ENCODE measurements at places on chromosomes 4 and X.

DNA sequence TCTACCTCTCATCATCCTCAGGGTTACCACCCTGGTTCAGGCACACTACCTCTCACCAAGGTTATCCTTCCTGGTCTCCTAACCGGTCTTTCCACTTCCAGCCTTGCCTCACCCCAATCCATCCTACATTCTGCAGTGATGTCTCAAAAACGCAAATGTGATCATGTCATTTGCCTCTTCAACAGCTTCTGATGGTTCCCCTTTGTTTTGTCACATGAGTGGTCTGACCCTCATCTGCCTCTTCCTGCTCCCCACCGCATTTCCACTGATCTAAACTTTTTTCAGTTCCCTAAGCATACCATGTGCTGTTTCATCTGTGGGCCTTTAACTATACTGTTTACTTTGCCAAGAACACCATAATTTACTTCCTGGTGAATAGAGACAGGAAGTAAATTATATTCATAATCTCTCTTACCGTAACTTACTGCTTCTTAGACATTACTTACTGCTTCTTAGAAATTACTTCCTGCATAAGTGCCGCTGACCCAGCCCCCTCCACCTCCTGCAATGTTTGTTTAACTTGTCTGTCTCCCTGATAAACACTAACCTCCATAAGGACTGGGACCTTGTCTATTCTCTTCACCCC lies 27.1 kb upstream of the NSUN7 start:
- DNase-seq: no peak

DNA sequence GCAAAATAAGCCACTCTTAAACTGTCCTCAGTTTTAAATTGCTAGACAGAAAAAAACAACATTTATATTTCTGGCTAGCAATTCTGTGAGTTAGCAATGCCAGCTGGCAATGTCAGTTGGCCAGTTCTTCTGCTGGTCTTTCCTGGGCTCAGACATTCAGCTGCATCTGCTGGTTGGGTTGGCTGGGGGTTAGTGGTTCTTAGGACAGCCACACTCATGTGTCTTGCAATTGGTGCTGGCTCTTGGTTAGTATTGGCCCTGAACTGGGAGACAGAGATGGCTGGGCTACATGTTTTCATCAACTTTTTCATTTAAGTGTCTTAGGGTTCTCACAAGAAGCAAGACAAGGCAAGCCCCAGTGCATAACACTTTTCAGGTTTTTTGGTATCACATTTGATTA lies 48.0 kb upstream of the PDLIM5 start:
- no peak for DNase-seq

GRCh38 chrX:121151293-121151692 lies 103.9 kb downstream of the GLUD2 start:
- DNase-seq: no peak

DNA sequence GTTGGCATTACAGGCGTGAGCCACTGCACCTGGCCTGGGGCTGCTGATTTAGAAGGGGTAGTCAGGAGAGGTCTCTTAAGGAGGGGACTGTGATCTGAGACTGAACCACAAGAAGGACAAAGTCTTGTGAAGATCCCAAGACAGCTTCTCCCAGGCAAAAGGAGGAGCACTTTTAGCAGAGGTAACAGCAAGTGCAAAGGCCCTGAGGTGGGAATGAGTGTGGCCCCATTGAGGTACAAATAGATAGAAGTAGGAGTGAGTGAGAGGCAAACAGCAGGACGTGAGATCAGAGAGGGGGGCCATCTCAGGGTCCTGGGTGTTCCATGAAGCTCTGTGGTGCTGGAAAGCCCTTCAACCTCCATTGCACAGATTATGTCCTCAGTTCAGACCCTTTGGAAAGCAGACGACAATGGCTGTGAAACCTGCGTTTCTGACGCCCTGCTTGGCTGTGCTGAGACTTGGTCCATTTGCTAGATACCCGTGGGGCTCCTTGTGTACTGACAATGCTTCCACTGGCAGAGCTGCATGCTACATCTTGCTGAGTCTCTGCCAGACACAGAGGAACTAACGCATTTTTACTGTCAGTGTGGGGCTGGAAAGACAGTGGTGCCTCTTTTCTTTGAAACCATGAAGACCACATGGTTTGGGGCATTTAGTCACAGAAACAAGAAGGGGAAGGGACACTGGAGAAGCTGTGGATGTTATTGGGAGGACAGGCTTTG lies 1.3 kb upstream of the CCKAR start:
- DNase-seq: no peak

- DNase-seq: no peak
Observed at GRCh38 chrX:153450114-153450948, 4.5 kb upstream of the TREX2 start.

DNA sequence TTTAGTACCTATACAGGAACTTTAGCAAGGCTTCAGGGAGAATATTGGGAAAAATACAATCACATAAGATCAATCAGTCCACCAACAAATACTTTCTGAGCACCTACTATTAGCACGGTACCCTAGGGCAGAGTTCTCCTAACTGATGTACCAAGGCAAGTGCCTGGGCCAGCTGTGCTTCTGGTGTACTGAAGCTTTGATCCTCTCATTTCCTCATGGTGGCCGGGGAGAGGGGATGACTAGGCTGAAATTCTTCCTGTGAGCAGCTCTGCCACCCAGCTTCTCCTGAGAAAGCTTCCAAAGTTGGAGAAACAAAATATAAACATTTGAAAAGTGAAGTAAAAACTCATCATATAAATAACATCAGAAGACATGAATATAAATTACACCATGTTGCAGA lies 49.3 kb upstream of the ATOH1 start:
- no peak for DNase-seq

DNA sequence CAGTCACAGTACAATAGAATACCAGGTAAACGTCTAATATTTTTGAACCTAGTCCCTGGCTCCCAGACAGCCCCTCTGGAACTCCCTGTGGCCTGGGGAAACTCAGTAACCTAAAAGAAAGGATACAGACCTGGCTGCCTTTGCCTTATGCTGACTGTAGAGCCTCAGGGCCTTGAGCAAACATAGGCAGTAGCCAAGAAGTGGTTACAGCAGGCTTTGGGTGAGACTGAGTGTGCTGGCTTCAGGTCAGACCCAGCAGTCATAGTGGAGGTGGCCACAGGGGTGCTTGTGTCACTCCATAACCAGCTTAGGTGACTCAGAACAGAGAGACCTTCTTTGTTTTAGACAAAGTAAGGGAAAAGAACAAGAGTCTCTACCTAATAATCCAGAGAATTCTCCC lies 141.8 kb upstream of the PRDX4 start:
- no peak for DNase-seq

- peak; percentile 50 for DNase-seq
Observed at GRCh38 chr4:110869862-110870572, 247.1 kb upstream of the PITX2 start.

DNA sequence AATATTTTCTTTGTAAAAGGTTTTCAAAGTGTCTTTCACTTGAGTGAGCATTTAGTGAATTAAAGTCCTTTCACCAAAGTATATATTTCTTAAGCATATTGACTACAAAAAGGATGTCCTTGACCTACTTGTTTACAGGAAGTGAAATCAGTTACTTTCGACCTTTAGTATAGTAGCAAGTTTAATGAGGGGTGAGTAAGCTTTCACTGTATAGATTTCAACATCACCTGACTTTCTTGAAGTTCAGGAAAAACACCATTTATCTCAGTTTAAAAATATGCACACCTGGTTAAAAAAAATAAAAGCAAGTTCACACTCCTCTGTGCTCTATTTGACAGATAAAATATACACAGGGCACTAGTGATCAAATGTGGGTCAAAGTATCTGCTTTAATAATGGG lies 88.1 kb downstream of the CCSER1 start:
- DNase-seq: no peak

DNA sequence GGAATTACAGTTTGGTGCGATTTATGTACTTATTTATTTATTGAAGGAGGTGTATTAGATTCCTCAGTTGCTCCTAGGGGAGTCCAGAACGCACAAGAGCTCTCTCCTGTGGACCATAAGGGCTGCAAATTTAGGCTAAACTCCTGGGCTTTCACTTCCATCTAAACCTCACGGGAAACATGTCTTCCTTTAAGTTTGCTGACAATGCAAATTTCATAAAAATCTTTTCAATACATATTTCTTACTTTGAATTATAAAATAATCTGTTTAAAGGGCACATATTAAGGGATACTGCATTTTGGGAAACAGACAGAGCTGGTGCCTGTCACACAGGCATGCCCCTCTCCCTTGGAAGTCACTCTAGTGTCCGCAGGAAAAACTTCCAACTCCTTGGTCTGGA lies 438.0 kb upstream of the CPEB2 start:
- no peak for DNase-seq

GRCh38 chr4:16067515-16067914 lies 16.3 kb downstream of the PROM1 start:
- no peak for DNase-seq

GRCh38 chr4:70722199-70722791 lies 531 bp downstream of the RUFY3 start:
- peak; percentile 69 for DNase-seq

GRCh38 chrX:132277953-132278614 lies 58.8 kb upstream of the RAP2C start:
- no peak for DNase-seq

DNA sequence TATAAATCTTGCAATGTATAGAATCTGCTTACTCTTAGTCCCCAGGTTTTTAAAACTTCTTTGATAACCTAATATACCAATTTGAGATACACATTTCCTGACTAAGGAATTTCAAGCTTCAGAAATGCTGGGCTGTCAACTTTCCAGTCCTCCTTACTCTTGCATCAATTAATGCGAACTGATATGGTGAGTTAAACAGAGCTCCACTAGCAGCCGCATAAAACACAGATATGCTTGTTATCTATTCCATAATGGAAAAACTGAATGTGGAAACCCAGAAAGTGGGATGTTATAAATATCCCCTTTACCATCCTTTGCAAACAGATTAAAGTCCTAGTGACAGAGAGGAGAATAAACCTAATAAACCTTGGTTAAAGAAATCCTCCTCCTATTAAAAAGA lies 1913.7 kb downstream of the STIM2 start:
- no peak for DNase-seq

GRCh38 chr4:172997856-172998255 lies 170.8 kb upstream of the GALNT7 start:
- no peak for DNase-seq

- DNase-seq: peak; percentile 5
Observed at GRCh38 chrX:66030505-66031317, 9.2 kb downstream of the VSIG4 start.

DNA sequence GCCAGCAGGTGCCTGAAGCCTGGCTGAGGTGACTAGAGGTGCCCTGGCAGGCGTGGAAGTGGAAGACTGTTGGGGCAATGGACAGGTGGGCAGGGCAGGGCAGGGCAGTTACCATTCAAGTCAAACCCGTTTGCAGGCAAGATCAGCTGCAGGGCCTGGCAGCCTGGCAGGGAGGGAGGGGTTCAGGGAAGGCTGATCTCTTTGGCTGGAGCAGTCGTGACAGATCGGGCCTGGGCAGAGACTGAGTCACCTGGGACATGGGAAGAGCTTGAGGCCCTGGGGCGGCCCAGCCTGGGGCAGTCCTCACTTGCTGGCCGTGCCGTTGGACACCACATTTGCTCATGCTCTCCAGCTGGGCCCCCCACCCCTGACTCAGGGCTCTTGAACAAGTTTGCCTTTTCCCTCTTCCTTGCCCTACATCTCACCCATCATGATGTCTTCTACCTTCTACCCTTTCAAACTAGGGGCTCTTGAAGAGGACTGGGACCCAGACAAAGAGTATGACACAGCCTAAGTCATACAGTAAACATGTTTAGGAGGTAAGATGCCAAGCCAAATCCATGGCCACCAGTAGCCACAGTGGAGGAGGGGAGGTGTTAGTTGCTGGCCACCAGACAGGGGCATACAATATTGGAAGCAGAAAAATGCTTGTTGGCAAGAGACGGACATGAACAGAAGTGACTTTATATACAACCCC lies 2.0 kb upstream of the ZNF185 start:
- no peak for DNase-seq

DNA sequence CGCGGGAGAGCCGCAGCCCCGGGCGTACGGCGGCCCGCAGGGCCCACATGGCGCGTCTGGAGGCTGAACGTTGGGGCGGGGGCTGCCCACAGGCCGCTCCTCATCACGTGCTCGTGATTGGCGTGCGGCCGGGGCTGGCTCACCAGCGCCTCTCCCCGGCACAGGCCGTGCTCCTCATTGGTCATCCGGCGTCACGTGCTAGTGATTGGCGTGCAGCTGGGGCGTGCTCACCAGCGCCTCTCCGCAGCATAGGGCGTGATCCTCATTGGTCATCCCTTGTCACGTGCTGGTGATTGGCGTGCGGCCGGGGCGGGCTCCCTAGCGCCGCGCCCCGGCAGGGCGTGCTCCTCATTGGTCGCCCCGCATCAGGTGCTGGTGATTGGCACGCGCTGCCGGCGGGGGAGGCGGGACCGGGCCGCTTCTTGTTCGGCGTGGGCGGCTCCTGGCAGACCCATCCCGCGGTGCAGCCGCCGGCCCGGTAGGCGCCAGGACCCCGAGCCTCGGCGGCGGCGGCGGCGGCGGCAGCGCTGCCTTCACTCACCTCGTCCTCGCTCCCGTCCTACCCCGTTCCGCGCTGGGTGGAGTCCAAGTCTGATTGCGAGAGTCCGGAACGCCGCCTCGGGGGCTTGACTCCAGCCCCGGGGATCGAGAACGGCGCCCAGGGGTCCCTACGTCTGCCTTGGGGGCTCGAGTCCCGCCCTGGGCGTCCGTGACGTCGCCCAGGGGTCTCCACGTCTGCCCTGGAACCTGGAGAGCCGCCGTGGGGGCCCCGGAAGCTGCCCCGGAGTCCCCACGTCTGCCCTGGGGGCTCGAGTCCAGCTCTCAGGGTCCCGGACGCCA lies at the start of gene GTPBP6:
GTPBP6 (minus strand) TSS at position 58 of the 840 bp plus-strand sequence; CDS start at position 49, 9 bp downstream.
- peak; percentile 100 for DNase-seq

- peak; percentile 42 for DNase-seq
Observed at GRCh38 chr4:31370866-31371465, 650.8 kb downstream of the PCDH7 start.

DNA sequence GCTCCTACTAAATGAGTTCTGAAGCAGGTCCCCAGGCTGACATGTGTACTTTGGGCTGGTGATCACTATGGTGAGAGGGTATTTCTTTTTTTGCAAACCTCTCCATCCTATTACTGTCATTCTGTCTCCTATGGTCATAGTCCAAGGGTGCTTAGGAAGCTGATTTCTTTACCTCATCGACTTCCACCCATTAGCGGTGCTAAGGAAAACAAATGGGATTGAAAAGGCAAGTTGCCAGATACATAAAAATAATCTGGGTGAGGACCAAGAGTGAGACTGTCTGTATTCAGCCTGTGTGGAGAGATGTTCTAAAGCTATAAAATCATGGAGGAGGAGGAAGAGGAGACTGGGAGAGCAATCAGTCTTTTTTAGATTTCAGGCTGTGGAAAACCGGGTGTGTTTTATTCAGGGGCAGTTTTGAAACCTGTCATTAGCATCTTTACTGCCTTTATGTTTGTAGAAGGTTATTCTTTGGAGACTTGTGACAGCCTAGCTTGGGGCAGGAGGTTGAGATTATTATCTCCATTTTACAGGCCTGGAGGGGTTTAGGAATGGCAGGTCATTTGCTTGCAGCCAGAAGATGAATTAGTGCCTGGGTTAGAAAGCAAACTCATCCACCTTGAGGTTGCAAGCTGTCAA lies 1.9 kb downstream of the TMEM164 start:
- no peak for DNase-seq

GRCh38 chr4:158051401-158052235 lies 121.2 kb downstream of the GASK1B start:
- DNase-seq: peak; percentile 96

GRCh38 chr4:147129687-147130086 lies 184.0 kb upstream of the TTC29 start:
- DNase-seq: no peak

- no peak for DNase-seq
Observed at GRCh38 chrX:153640045-153640686, 6.8 kb upstream of the DUSP9 start.

- peak; percentile 36 for DNase-seq
Observed at GRCh38 chr4:151218343-151218742, 58.6 kb upstream of the PRSS48 start.

GRCh38 chrX:12984603-12985319 lies 9.9 kb downstream of the TMSB4X start:
- peak; percentile 74 for DNase-seq

All from fibroblast of skin of scalp (primary cell).